ENCODE measurements at places on chromosomes 11 and 22.

- DNase-seq = no peak
Measured at GRCh38 chr11:77276271-77276670, 25.2 kb downstream of the GDPD4 start.

GRCh38 chr11:68362801-68363379 is 50.5 kb downstream of the LRP5 start:
- no peak for DNase-seq

DNA sequence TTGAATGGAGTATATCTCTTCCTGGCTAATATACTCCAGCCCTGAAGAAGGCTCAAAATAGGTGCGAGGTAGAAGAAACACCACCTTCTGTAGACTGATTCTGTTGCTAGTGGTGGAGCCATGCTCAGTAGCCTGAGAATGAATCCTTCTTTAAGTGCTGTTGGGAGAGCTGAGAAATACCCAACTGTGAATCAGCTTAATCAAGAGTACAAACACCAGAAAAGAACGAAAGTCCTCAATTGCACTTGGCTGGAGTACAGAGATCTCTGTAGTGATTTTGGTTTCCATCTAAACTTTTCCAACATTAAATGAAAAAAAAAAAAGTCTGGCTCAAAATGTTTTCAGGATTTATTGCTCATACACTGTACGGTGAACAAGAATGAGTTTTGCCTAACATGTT is 619.1 kb downstream of the METTL15 start:
- no peak for DNase-seq

GRCh38 chr22:44497218-44497904 is 672 bp downstream of the RTL6 start:
- DNase-seq = no peak

DNA sequence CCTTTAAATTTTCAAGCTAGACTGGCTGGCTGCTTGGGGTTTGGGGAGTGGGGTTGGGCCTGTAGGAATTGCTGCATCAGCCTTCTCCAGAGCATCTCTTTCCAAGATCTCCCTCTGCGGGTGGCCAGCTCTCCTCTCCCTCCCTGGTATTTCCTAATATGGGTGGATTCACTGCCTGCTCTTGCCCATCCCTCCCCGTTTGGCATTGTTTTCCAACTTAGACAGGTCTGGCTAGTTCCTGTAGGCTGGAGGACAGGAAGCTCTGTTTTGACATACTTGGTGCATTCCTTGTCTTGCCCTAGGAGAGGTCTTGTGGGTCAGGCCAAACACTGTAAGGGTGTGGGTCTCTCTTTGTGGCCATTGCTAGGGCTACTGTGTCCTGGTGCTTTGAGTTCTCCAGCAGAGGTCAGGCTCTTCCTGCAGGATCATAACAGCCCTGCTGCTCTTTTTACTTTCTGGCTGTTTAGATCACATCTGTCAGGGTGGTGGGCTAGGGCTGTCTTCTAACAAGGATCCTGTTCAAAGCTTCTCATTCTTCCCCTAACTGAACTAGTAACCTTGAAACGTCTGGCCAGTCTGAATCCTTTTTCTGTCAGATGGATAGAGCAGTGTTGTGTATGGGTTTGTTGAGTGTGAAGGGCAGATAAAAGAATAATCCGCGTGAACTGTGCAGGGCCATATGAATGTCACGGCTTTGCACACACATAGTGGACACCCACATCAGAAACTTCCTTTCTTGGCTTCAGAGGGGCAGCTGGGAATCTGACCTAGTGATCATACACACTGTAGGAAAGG is 18.3 kb upstream of the MICALL1 start:
- no peak for DNase-seq

- no peak for DNase-seq
Measured at GRCh38 chr11:114819028-114819427, 140.7 kb downstream of the NXPE2 start.

- DNase-seq = no peak
Measured at GRCh38 chr11:15097411-15097810, 17.3 kb upstream of the INSC start.

- DNase-seq = peak; percentile 67
Measured at GRCh38 chr11:44596525-44597276, 31.2 kb downstream of the CD82 start.

GRCh38 chr11:18608376-18608775 is 8.8 kb downstream of the MISFA start:
- no peak for DNase-seq

DNA sequence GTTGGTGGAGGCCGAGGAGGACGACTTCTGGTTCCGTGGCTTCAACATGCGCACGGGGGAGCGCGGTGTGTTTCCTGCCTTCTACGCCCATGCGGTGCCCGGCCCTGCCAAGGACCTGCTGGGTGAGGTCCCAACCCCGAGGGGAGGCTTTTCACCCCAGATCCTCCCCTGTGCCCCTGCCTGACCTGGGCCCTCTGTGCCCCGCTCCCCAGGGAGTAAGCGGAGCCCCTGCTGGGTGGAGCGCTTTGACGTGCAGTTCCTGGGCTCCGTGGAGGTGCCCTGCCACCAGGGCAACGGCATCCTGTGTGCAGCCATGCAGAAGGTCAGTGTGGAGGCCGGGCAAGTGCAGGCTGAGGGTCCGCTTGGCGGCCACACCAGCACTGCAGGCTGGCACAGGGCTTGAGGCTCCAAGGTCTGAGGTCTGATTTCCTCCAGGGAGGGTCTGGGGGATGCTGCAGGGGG is 5.1 kb downstream of the MAPK8IP2 start:
- DNase-seq = no peak

DNA sequence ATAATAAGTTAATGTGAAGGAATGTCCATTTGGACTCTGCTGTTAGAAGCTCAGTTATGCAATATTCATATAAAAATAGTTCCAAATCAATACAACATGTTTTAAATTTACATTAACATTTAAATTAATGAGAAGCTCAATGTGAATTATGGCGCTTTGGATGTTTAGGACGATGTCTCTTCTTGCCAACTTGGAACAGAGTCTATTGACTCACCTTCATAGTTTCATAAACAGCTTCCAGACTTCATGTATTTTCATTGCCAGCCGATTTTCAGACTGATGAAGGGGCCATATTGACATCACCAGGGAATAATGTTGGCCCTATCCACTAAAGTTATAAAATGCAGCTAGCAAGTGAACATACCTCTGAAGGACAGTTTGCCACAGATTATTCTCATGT is 1136.2 kb downstream of the LRRC4C start:
- no peak for DNase-seq

- no peak for DNase-seq
Measured at GRCh38 chr11:67158221-67158620, 39.2 kb downstream of the KDM2A start.

GRCh38 chr11:37914859-37915258 is 1316.8 kb upstream of the RAG2 start:
- no peak for DNase-seq

- no peak for DNase-seq
Measured at GRCh38 chr11:112306230-112306629, 45.6 kb upstream of the PLET1 start.

- no peak for DNase-seq
Measured at GRCh38 chr11:98944461-98944860, 76.3 kb upstream of the CNTN5 start.

Data from stimulated activated naive CD4-positive, alpha-beta T cell treated with Interleukin-2 at 50 U/mL for 16 hours (primary cell).